ENCODE measurements at places on chromosomes 2 and 18.

DNA sequence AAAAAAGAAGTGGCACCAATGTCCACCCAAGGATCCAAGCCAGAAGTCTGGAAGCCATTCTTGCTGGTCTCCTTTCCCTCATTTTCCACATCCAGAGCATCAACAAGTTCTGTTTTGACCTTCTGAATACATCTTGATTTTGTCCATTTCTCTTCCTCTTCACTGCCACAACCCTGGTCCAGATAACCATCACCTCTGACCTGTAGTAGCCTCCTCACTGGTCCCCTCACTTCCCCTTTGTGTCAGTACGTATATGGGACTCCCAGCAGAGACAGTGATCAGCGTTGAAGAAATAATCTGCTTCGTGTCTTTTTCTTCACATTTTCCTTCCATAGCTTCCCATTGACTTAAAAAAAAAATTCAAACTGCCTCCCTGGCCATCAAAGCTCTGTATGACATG lies 109.3 kb upstream of the SP5 start:
- DNase-seq = no peak

DNA sequence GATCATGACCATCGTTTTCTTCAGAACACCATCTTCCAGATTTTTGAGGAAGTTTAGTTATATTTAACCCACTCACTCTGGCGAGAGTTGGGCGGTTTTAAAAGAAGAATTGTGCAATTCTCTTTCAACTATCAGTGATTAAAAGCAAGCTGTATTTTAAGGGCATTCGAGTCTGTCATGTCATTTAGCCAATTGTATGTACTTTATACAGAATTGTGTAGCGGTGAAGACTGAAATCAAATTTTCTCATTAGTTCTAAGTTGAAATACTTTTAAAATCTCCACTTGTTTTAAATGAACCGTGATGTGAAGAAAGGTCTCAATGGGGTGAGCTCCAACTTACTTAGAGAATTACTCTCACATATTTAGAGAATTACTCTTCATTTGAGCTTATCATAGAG lies 214.6 kb upstream of the DTNA start:
- no peak for DNase-seq

GRCh38 chr2:7940723-7941122 lies 741.1 kb upstream of the ID2 start:
- no peak for DNase-seq

DNA sequence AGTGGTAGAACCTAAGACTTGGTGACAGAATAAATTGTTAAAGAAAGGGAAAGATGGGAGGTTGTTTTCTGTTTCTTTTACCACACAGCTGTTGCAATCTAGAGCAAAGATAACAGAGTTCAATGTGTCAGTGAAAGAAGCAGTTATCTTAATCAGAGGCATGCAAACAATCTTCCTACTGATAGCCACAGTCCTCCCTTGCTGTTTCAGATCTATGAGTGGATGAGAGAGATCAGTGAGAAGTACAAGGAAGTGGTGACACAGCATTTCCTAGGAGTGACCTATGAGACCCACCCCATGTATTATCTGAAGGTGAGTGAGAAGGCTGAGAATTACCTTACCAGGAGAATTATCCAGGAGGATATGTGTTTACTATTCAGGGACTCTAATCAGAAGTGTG lies 15.9 kb downstream of the CPO start:
- no peak for DNase-seq

DNA sequence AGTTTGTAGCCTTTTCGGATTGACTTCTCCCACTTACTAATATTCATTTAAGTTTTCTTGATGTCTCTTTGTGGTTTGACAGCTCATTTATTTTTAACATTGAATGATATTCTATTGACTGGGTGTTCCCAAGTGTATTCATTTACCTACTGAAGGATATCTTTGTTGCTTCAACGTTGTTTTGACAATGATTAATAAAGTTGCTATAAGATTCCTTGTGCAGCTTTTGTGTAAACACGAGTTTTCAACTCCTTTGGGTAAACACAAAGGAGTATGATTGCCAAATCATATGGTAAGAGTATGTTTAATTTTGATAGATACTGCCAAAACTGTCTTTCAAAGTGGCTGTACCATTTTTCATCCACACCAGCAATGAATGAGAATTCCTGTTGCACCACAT lies 1200.9 kb downstream of the DSC3 start:
- DNase-seq = no peak

- no peak for DNase-seq
Measured at GRCh38 chr2:143787674-143788073, 658.5 kb downstream of the ARHGAP15 start.

GRCh38 chr2:226655871-226656270 lies 143.7 kb downstream of the IRS1 start:
- DNase-seq = no peak

- no peak for DNase-seq
Measured at GRCh38 chr18:10044054-10044453, 130.2 kb downstream of the VAPA start.

GRCh38 chr2:53378791-53379190 lies 388.8 kb upstream of the CHAC2 start:
- DNase-seq = no peak

DNA sequence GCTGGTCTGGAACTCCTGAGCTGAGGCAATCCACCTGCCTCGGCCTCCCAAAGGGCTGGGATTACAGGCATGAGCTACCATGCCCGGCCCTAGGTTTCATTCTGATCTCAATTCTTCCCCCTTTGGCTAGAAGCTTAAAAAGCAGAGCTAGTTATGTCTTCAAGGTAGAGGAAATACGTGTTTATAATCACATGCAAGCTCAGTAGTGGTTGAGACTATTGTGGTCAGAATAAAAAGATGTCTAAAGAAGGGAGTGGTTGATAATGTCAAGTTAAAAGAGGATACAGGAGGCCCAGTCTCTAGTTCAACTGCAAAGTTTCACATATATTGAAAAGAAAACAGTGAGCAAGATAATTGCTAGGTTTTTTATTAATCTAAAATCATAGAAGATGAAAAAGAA lies 807.8 kb upstream of the ACVR2A start:
- DNase-seq = no peak

DNA sequence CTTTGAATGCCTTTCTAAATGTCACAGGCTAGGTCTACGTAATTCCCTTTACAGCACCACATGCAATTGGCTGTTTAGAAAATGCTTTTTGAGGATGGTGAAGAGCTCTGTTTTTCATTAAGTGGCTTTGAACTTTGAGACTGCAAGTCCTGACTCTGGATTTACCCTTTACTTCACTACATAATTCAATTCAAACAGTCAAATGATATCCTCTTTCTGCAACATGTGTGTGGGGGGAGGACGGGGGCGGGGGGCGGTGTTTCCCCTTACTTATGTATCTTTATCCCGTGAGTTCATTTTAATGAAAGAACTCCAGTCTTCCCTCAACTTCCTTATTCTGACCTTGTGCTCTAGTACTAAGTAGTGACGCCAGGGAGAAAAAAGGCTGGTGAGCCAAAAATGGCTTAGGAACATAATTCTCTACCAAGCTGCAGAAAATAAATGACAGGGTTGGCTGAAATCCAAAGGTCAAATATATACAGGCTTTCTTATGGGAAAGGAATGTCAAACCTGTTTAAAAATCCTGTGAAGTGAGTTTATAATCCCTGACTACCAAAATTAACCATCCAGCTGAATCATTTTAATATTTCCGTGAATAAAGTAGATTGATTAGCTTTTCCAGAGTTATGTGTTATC lies 119.6 kb downstream of the SLC8A1 start:
- no peak for DNase-seq

DNA sequence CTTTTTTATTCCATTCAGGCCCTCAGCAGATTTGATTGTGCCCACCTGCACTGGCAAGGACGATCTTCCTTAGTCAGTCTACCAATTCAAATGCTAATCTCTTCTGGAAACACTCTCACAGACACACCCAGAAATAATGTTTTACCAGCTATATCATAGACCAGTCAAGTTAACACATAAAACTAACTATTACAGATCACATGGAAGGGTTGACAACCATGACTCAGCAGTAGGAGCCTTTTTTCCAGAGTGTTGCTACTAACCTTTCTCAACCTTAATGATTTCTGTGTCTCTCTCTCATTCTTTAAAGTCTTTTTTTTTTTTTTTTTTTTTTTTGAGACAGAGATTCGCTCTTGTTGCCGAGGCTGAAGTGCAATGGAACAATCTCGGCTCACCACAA lies 143.5 kb upstream of the MSH6 start:
- DNase-seq = no peak

DNA sequence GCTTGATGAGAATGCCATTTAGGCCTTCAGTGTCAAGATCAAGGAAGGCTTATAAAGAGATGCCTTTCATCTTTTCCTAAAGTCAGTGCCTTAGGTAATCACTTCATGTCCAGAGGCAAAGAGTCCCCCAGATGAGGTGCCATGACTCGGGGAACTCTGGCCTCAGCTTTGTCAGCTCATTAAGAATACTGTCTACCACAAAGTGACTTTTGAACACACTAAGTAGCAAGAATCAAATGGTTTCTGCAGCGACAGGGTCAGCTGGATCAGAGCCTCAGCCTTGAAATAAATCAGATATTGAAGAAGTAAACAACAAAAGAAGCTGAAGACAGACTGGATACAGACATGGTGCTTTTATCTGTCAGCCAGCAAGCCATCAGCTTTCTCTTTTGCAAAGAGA lies 120.1 kb upstream of the SLC39A10 start:
- DNase-seq = no peak

DNA sequence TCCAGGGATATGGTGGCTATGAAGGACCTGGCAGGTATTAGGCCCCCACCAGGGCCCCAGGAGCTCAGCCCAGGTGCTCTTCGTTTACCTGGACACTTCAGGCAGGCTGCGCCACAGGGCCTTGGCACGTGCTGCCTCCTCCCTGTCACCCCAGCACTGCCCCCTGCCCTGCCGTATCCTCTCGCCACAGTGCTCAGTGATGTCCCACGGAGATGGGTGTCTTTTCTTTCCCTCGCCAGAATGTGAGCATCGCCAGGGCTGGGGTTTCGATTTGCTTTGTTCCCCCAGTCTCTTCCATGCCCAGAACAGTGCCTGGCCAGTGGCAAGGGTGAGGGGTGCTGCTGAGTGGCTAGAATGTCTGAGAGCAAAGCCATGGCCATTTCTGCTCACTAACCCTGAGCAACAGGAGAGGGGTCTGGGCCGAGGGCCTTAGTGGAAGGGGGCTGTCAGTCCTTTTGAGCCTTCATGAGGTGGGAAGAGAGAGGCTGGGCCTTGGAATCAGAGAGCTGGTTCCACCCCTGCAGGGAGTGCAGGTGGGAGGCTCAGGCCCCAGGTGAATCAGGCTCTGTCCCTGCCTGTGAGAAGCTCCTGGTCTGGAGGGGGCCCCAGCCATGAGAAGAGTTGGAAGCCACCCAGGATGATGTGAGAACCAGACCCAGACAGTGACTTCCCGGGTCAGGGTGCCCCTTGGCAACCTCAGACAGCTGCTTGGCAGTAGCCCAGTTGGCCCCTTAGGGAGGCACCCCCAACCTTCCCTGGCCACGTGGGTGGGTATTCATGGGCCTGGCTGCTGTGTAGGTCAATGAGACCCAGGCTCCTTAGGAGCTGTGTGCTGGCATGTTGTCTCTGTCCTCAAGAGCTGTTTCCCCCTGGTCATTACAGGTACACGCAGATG lies 129.9 kb upstream of the HS6ST1 start:
- DNase-seq = peak; percentile 16

DNA sequence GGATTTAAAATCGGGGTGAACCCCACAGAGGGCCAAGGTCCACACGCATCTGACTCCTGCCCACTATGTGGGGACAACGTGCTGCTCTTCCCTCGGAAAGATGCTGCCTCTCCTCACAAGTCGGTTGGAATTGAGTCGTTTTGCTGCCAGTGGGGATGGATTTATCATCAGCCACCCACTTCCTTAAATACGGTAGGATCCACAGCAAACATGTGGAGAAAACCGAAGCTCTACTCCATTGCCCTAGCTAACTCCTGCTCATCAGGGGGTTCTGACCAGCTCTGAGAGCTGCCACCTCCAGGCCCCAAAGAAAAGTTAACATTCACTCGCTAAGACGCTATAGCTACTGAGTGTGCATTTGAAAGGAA lies 80.9 kb downstream of the CHRNA1 start:
- DNase-seq = no peak

GRCh38 chr18:3083766-3084165 lies 70.8 kb upstream of the LPIN2 start:
- no peak for DNase-seq

DNA sequence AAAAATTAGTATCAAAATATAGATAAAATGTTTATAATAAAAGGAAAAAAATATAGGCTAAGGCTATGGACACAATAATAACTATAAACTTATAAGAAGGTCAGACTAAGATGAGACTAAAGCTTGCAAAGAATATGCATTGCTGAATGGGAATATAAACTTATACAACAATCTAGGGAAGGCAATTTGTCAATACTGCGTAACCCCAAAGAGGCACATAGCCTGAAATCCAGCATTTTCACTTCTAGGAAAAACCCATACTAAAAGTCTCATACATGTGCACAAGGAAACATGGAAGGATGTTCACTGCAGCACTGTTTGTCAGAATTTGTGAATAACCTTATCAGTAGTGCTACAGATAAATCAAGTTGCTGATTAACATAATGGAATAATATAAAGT lies 45.5 kb downstream of the FANCL start:
- no peak for DNase-seq

GRCh38 chr2:157572725-157573124 lies 55.9 kb downstream of the ACVR1C start:
- DNase-seq = no peak

Measured in stimulated activated CD8-positive, alpha-beta memory T cell treated with anti-CD3 and anti-CD28 coated beads, Interleukin-4, amount 100 ng/mL, for 48 hours (primary cell).